ENCODE measurements at places on chromosomes 4 and X.

GRCh38 chr4:97215409-97215941 lies 927.8 kb downstream of the STPG2 start:
- no peak for DNase-seq

DNA sequence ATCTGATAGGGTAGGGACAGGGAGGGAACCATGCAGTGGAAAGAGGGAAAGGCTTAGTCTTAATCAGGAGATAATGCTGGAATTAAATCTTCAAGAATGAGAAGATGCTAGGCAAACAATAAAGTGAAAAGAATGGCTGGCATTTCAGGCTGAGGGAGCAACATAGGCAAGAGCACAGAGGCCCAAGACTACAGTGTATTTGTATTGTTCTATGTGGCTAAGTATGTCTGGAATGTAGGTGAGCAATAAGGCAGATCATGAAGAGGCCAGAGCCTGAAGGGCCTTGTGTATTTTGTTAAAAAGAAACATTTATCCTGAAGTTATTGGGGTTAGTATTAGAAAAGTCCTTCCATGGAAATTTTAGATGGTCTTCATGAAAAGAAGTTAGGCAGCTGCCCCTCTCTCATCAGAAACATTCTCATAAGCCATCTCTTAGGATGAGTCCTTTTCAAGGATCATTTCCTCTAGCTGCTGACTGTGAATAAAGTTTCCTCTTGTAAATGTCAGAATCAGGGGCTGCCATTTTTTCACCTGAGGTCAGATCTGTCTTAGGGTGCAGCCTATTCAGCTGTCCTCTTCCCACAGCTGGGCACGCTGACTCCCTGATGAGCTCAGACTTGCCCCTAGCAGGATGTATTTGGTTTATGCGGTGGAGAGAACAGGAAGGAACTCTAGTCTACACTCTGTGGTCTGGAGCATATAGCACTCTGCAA lies 46.3 kb downstream of the ATP10D start:
- DNase-seq = peak; percentile 12

GRCh38 chr4:67684839-67685531 lies 16.0 kb downstream of the UBA6 start:
- no peak for DNase-seq

- no peak for DNase-seq
Measured at GRCh38 chr4:30427932-30428331, 292.2 kb upstream of the PCDH7 start.

DNA sequence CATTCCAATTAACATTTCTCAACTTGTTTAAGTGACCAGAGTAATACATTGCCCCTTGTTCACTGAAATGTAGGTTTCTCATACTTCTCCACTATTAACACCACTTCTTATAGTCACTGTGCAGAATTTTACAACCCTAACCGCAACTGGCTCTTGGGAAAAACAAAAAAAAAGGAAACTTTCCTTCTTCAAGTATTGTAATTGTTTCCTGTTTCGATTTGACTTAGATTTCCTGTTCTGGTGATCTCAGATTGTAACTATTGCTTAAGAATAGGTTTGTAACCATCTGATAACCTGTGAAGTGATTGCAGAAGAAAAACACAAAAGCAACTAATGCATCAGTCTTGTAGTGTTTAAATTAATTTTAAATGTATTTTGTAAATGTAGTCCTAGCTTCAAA lies 594.7 kb upstream of the GALNT7 start:
- no peak for DNase-seq

DNA sequence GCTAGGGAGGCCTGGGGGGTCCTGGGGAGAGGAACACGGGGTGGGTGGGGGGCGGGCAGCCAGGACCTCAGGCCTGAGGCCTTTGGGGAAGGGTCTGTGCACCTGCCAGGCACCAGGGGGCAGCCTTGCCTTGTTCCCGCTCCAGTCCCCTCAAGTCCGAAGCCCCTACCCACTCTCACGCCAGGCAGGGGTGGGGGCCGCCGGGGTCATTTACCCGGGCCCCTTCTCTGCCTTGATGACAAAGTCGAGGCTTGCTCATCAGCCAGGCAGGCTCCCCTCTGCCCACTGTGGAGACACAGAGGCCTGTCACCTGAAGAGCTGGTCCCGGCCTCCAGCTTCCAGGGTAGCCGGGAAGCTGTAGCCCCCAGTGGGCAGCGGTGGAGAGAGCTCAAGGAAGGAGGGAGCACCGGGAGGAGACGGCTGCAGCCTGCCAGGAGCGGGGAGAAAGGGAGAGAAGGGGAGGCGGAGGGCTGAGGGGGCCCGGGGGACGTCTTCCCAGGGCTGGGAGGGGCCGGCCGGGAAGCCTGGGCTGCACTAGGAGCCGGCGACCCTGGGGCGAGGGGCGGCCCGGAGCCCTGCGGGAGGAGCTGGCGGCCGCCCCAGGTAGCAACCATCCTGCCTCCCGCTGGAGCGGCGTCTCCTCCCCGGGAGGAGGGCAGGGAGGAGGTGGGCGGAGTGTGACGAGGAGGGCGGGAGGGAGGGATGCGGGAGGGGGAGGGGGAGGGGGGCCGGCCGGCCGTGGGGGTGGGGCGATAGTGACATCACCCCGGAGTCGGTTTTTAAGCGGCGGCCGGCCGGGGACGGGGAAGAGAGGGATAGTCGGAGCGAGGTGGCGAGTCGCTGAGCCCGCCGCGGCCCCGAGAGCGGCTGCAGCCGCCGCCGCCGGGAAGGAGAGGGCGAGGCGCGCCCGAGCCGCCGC lies at the start of gene SLC6A8:
SLC6A8 (plus strand) TSS at position 806 of the 919 bp plus-strand sequence. CDS start 649 bp downstream, outside the sequence.
- DNase-seq = no peak

DNA sequence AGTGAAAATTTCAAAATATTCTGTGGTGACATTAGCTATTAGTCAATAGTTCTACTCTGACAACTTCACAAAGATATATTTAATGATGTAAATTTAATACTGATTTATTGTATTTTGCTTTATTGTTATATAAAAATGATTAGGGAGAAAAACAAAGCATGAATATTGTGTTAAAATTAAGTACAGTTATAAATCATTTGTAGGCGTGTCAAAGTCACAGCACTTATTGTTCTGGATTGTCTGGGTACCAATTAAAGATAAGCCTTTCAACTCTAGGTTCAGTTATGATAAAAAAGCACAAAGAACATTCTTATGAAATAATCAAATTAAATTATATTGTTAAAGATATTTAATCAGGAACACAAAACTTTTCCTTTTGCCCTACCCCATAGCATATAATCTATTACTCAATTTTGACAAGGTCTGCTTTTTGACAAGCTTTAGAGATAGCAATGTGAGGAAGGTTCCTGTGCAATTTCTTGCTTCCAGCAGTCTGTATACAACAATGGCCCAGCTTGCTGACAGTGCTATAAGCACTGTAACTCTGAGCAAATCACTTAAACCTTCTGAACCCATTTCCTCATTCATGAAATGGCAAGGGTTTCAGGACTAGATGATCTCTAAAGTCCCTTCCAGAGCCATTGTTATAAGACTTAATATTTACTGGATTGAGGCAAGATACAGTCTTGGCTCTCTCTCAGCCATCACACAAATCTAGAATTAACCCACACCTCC lies 910.3 kb upstream of the LCORL start:
- DNase-seq = no peak

DNA sequence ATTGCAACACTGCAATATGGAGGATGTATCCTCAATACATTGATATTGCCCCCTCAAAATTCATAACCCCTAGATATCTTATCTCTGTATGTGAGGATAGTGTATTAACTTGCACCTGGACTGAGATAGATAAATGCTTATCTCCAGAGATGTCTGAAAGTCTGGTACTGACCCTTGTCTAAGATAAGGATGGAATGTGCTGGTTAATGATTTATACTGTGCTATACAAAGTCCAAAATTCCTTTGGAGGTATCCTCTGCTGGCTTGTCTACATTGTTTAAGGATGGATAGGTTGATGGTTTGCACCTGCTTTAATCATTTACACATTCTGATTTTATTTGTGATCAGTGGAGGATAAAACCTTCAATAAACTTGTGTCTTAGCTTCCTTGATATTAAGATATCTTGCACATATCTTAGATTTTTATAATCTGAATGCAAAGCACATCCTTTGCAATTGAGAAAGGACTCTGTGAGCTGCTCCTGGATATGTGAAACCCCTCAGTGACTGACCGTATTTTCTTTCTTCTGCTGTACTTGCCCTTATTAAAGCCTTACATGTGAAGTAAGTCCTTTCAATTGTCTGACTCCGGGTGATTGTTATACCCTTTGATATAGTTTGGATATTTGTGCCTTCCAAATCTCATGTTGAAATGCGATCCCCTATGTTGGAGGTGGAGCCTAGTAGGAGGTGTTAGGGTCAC lies 430.3 kb upstream of the MAOA start:
- no peak for DNase-seq

- DNase-seq = no peak
Measured at GRCh38 chr4:179040259-179040658, 1598.0 kb upstream of the AGA start.

GRCh38 chr4:108636246-108636645 lies 14.2 kb upstream of the OSTC start:
- DNase-seq = no peak

GRCh38 chr4:19214591-19215186 lies 1037.0 kb upstream of the SLIT2 start:
- DNase-seq = no peak

GRCh38 chr4:30258949-30259348 lies 461.2 kb upstream of the PCDH7 start:
- no peak for DNase-seq

GRCh38 chrX:71859637-71860036 lies 51.0 kb upstream of the NHSL2 start:
- no peak for DNase-seq

GRCh38 chr4:72525938-72526337 lies 43.1 kb downstream of the ADAMTS3 start:
- no peak for DNase-seq

- DNase-seq = no peak
Measured at GRCh38 chr4:31667686-31668085, 947.5 kb downstream of the PCDH7 start.

GRCh38 chrX:7062276-7062675 lies 85.2 kb upstream of the STS start:
- no peak for DNase-seq

- no peak for DNase-seq
Measured at GRCh38 chrX:131053076-131053475, 5.1 kb upstream of the ARHGAP36 start.

DNA sequence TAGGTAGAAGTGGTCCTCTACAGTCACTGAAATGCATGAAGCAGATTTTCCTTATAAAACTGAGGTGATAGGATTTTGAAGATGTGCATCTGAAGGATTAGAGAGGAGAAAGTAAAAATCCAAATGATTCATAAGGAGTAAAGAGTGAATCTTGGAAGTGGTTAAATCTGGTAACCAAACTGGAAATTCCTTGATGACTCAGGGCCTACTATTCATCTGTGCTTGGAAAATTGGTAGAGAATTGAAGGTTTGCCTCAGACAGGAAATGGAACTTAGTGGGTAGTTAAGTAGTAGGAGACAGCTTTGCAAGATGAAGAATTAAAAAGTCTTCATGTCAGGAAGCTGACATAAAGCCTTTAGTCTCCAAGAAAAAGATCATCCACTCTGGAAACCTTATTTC lies 368.9 kb upstream of the CTSO start:
- no peak for DNase-seq

- no peak for DNase-seq
Measured at GRCh38 chr4:169658975-169659715, 38.8 kb downstream of the CLCN3 start.

DNA sequence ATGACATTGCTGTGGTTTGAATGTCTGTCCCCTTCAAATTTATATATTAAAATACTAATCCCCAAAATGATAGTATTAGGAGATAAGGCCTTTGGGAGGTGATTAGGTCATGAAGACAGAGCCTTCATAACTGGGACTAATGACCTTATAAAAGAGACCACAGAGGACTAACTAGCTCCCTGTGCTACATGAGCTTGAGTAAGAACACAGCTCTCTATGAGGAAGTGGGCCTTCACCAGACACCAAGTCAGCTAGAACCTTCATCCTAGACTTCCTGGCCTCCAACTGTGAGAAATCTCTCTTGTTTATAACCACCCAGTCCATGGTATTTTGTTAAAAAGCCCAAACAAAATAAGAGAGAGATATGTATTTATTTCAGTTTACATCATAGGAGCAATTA lies 242.2 kb upstream of the CTSO start:
- no peak for DNase-seq

- DNase-seq = no peak
Measured at GRCh38 chr4:115844180-115844579, 730.8 kb upstream of the NDST4 start.

DNA sequence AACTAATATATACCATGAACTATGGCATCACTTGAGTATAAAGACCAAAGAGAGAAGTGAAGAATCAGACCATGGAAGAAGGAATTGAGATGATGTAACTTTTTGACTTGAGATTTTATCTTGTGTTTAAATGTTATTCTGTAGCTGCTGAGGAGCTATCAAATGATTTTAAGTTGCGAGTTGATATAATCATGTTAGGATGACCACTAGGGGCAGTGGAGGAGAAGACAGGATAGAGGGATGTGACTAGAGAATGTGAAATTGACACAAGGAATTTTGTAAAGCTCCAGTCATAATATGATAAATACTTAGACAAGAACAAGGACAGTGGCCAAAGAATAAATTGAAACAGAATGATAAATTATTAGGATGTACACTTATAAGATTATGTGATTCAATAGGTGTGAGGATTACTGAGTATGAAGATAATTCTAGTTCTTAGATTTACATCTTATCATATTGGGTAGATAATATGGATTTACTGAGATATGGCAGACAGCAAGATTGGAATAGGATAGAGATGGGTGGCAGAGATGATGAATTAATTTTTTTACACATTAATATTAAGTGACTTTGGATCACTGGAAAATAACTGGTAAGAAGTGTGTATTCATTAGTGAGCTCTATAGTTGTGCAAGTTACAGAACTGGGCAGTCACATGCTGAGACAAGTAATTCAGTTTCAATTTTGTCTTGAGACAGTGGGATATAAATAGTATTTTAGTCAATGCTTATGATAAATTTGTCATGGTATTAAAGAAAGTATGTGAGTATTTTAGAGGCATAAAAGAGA lies 816.0 kb upstream of the PCDH10 start:
- DNase-seq = no peak

GRCh38 chr4:129046055-129046959 lies 47.0 kb downstream of the SCLT1 start:
- DNase-seq = no peak

DNA sequence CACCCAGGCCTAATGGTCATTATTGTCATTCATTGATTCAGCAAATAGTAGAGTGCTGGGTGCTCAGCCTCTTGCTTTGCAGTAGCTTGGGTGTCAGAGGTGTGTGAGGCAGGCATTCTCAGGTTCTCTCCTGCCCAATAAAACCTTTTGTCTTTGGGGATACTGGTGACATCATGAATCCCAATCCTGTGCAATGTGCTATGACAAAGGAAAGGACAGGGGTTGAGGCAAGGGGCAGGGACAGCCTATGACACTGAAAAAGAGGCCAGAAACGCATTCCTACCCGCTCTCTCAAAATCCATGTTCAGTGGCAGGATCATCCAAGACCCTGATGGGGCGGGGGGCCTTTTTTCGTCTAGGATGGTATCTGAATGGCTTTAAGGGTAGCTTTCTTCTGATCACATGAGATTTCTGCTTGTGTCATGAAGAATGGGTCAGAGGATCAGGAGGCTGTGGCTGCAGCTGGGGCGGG lies 1.5 kb upstream of the FAM193A start:
- no peak for DNase-seq
